ENCODE measurements at places on chromosomes 1 and 21.

DNA sequence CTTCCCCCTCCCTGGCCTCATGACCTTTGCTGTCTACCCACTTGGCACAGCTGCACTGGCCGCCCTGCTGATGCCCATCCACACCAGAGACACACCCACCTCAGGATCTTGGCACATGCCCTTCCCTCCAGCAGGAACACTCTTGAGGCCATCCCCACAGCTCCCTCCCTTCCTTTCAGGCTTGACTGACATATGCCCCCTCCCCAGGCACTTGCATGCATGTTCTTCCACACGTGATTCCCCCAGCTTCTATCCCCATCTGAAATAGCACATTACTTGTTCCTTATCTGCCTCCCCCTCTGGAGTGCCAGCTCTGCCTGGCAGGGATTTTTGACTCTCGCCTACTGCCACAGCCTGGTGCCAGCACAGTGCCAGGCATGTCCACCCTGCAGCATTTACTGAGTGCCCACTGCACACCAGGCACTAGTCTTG lies 98.5 kb upstream of the SLC25A33 start:
- DNase-seq: no peak

- DNase-seq: no peak
These were observed 1.2 kb downstream of the BMP8B start for GRCh38 chr1:39787468-39787867.

- no peak for DNase-seq
These were observed 67.2 kb downstream of the BACE2 start for GRCh38 chr21:41235201-41235600.

- DNase-seq: no peak
These were observed 169.4 kb upstream of the ESRRG start for GRCh38 chr1:216892581-216893160.

GRCh38 chr1:71312545-71312944 lies 231.7 kb upstream of the ZRANB2 start:
- DNase-seq: no peak

DNA sequence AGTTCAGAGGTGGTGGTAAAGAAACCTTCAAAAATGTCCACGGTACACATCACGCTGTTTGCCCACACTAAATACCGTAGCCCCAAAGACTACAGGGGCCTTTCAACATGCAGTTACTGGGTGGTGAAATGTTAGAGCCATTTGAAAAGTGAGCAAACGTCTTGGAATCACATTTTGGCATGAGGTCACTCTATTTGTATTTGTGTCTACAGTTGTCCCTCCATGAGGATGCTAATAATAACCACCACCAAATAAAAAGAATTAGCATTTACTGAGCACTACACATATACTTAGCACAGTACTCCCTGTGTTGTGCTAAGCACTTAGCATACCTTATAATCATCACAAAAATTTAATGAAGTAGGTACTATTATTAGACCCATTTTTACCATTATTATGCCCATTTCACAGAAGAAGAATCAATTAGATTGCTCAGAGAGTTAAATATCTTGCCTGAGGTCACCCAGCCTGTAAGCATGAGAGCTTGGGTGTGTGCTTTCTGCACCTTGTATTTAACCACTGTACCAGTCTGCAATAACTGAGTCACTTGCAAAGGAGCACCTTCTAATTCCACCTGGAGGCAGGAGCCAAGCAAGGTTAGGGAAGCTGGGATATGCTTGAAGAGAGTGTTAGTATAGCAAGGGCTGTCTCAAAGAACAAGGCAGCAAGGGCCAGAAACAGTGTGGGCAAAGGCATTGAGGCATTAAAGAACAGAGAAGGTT lies 57.4 kb downstream of the DNTTIP2 start:
- DNase-seq: no peak

- DNase-seq: peak; percentile 85
These were observed 96.0 kb upstream of the BMP8A start for GRCh38 chr1:39395357-39395831.

GRCh38 chr1:50342525-50342924 lies 80.7 kb downstream of the DMRTA2 start:
- peak; percentile 14 for DNase-seq

- DNase-seq: no peak
These were observed 113.8 kb downstream of the SYF2 start for GRCh38 chr1:25118546-25118945.

DNA sequence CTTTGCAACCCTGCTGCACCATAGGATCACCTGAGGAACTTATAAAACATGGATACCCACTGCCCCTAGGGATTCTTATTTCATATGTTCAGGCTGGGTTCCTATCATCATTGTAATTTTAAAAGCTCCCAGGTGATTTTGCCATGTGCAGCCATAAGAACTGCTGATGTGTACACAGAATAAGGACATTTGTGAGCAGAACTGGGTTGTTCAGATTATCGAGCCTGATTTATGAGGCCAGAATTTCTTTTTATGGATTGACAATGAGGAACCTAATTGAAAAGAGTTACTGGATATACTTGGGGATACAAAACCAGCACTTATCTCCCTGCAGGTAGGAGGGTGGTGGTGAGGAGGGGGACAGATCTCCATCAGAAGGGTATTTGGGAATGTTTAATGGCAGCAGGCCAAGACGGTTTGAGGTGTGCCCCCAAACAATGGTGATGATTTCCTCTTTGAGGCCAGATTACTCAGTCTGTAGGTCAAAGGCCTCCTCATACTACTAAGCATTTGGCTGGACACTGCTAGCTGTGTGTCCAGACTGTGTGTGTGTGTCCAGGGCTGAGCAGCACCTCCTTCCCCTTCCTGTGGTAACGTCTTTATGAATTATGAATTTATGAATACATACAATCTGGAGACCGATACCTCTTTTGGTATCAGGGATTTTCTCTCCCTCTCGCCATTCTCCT lies 18.9 kb downstream of the NOS1AP start:
- DNase-seq: no peak

- DNase-seq: no peak
These were observed 439.2 kb downstream of the MATN1 start for GRCh38 chr1:30284226-30284625.

DNA sequence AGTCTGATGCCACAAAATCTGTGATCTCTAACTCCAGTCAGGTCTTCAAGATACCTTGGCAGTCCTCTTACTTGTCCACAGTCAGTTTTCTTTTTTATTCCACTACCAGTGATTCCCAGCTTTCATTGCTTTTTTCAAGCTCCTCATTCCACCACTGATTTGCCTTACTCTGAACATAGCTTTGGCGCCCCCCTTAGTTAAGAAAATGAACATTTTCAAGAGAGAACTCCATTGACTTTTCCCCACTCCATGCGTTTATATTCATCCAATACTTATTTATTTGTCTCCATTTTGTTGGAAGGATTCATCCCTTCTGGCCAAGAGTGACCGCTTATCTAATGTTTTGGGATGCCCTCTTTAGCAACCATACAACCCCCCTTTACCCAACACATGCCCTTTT lies 33.9 kb upstream of the IPO9 start:
- peak; percentile 45 for DNase-seq

DNA sequence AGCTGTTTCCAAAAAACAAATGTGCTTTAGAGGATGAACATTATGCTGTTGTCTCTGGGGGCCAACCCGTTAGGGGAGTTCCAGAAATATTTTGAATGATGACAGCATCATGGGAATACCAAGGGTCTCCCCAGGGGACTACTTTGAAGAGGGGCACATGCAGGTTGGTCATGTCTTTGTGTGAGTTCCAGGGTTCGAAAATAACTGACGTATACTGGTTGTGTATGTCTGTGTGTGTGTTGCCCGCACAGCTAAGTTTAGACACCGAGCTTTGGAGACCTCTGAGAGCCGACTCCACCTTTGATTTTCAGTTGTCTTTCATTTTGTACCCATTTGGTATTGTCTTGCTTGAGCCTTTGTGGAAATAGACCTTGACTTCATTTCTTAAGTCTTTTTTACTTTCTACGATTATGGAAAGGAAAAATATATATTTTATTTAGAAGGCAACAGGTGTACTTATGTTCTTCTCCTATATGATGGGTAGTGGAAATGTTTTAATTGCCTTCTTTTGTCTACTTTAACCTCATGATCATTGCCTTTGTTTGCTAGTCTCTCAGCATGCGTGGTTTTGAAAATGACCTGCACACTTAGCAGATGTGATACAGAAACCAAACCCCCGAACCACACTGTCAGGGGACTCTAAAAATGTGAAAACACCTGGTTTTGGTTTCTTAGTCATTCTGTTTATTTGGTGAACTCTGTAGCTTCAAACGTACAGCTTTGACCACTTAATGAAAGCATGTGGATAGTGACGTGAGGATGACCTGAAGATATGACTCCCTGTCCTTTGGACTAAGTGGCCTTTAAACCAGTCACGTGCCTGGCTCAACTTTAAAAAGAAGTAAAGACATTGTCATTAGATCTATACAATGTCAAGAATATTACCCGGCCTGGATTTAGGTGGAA lies 56.5 kb downstream of the GALNT2 start:
- no peak for DNase-seq

GRCh38 chr21:46394595-46395104 lies 64.0 kb upstream of the DIP2A start:
- no peak for DNase-seq

DNA sequence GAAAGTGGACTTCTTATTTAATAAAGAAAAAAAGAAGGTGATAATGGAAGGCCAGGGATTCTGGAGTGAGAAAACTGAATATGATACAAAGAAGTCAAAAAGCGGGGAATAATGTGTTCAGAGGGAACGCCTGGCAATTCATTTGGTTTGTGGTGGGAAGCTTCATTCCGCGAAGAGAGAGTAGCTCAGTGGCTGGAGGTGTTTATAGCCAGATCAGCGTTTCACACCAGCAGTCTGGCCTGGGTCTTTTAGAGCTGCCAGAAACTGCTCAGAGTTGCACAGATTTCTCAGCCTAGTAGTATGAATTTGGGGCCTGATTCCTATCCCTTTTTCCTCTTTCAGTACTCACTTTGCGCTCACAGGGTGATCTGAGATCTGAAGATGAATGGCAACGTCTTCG lies 67.8 kb upstream of the IPO9 start:
- DNase-seq: peak; percentile 33

- no peak for DNase-seq
These were observed 59.9 kb upstream of the KCNK1 start for GRCh38 chr1:233554037-233554436.

- DNase-seq: no peak
These were observed 43.3 kb downstream of the DTL start for GRCh38 chr1:212078826-212079225.

GRCh38 chr1:234148816-234149215 lies 224.4 kb upstream of the COA6 start:
- DNase-seq: no peak

DNA sequence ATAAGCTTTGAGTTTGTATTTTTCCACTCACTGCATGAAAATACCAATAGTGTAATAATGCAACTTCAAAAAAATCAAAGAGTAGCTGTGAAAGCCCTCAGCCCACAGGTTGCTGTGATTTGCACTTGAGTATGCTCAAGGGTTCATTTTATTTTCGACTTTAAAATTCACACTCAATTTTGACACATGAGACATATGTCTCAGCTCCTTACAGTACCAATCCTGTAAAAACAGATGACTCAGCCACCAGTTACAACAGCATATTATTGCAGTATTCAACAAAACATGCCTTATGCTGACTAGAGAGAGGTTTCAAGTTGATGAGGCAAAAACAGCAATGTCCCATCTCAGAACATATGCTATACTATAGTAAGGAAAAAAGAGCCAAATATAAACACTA lies 66.1 kb downstream of the CYYR1 start:
- no peak for DNase-seq

- DNase-seq: no peak
These were observed 31.0 kb downstream of the TGFBR3 start for GRCh38 chr1:91854852-91855534.

DNA sequence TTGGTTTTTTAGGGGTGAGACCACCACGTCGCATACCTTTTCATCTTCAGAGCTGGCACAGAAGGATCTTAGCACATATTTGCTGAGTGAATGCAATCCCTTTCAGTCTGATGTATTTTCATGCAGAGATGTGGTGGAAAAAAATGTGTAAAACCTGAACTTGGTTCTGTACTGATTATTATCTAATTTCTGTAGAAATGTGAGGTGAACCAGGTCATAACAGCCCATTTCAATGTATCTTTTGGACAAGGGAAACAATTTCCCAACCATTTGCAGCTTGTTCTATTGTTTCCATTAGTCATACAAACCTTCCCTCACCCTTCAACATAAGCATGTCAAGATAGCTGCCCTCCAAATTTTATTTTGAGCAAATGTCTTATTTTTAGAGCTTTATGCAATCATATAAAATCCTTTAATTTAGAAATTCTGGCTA lies 46.8 kb upstream of the RUNX1 start:
- DNase-seq: no peak

GRCh38 chr21:32570456-32570855 lies 14.9 kb downstream of the TCP10L start:
- no peak for DNase-seq

DNA sequence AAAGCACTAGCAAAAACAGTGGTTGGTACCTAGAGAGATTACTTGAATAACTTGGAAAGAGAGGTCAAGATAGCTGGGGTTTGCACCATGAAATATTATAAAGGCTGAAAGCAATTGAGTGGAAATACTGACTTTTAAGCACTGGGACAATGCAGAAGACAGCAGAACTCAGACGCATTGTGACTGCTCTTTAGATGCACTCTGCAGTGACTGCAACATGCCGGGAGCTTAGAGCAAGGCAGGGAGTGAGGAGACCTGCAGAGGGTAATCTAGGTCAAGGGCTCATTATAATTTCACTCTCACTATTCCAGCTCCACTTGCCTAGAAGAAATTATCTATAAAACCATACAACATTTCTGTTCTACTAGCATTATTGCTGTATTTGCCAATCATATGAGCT lies 36.6 kb downstream of the OLFM3 start:
- DNase-seq: no peak

DNA sequence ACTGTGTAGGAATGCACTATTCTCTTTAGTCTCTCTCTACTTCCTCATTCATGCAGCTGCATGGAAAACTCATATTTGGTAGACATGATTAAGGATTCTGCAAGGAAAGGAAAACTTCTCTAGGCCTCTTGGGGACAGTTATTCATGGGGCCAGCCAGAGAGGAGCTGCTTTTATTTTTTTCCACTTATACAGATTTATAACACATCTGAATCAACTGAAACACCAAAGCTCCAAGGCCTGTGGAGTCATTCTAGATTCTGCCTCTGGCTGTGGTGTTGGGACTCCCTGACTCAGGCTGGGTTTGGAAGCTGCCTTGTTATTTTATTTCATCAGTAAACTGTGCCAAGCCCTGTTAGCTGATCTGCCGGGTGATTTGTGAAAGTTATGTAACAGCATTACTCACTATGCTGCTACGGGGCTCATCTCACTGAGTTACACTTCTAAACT lies 83.9 kb upstream of the EDEM3 start:
- no peak for DNase-seq

DNA sequence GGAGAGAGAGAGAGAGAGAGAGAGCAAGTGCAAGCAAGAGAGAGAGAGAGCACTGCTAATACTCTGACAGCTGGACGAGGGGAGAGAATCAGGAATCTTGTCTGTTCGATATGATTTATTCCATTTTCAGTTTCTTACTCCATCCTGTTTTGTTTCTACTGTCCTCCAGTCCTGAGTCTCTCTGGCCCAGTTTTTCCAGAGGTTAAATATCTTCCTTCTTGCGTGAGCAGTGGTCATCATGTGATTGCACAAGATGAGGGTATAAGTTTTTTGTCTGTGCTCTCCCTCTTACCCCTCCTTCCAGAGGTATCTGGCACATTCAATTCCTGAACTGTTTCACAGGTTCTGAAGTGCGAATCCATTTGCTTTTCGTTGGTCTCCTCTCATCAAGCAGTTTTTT lies 16.8 kb downstream of the UBE2U start:
- DNase-seq: no peak

- no peak for DNase-seq
These were observed 22.0 kb downstream of the LRRC42 start for GRCh38 chr1:53968125-53968513.
